Astrocyte of the cerebellum (primary cell): ENCODE measurements at places on chromosomes 3 and 15.

DNA sequence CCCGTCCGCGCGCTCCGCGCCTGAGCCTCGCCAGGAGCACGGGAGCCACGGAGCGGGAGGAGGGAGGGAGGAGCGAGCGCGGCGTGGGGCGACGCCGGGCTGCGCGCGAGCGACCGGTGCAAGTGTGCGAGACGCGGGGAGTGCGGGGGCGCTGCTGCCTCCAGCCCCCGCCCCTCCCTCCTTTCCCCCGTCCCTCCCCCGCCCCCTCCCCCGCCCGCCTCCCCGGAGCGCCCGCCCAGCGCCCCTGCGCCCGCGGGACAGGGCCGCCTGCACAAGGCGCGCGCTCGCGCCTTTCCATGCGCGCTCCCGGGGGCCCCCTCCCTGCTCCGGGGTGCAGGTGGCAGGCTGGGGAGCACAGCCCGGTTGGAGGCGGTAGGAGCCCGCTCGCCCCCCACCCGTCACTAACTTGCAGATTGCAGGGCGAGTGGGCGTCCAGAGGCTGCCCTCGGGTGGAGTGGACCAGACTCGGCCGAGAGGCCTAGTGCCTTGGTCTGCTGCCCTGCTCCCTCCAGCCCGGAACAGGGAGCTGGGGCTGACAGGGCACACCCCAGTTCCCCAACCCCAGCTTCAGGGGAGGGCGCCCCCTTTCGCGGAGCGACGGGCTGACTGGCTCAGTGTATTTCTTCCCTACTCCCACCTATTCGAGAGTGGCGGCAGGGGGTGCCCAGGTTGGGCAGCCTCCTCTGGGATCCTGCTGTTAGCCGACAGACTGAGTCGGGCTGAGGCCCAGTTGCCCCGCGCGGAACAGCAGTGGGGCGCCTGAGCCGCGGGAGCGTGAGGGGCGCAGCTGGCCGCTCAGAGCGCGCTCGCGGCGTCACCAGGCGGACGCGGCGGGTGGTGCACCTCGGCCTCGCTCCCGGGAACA is at the start of gene WNT7A:
WNT7A (minus strand) TSS at position 126 of the 865 bp plus-strand sequence. CDS start 255 bp downstream, outside the sequence.
- DNase-seq = no peak

GRCh38 chr3:127404221-127405009 is 116.6 kb upstream of the PRR20G start:
- no peak for DNase-seq

GRCh38 chr15:34621675-34622074 is 38.2 kb upstream of the GOLGA8B start:
- DNase-seq = peak; percentile 12

DNA sequence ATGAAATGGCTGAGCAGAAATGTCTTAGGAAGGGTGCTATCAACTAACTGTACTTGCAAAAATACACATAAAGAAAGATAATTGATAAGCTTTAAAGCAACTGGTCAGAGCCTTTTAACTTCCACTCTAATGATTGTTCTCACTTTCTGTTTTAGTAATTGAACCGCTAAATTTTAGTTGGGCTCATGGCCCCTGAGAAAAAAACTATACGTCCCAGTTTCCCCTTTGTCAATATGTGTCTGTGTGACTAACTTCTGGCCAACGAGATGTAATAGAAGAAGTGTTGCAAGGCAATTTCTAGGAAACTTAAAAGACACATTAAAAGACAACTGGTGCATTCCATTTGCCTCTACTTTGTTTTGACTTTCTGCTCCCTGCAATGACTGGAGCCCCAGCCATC is 223.9 kb downstream of the NR1D2 start:
- DNase-seq = no peak

DNA sequence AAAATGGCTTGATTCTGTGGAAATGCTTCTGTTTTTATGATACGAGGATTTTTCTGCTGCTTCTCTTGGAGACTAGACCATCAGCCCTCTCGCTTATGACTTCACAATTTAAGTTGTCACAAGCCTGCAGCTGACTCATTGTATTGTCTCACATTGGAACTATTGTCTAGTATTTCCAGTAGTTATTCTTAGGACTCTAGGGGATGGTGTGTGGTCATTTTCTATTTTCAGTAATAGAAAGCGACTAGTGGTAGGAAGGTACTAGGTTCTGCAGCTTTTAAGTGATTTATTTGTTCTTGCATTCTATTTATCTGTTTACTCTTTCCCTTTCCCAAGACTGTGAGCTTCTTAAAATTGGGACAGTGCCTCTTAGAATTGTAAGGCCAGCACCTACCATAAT is 66.3 kb upstream of the CRTC3 start:
- DNase-seq = peak; percentile 40
